ENCODE measurements at places on chromosomes 13 and 19.

DNA sequence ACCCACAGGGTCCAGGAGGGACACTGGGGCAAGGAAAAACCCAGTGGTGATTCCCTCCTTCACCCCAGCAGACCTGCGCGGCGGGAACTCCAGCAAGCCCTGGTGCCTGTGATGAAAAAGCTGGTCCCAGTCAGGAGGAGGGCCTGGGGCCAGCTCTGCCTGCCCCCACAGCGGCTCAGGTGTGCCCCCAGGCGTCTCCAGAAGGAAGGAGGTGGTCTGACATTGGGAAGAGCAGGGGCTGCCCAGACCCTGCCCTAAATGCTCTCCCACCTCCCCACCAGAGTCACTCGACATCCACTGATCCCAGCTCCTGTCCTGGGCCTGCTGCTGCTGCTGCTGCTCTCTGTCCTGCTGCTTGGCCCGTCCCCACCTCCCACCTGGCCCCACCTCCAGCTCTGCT is 6.2 kb downstream of the PTH2 start:
- DNase-seq = no peak

- no peak for DNase-seq
Observed at GRCh38 chr13:54261856-54262255, 1233.2 kb downstream of the OLFM4 start.

- DNase-seq = no peak
Observed at GRCh38 chr13:33169273-33169980, 116.1 kb downstream of the STARD13 start.

DNA sequence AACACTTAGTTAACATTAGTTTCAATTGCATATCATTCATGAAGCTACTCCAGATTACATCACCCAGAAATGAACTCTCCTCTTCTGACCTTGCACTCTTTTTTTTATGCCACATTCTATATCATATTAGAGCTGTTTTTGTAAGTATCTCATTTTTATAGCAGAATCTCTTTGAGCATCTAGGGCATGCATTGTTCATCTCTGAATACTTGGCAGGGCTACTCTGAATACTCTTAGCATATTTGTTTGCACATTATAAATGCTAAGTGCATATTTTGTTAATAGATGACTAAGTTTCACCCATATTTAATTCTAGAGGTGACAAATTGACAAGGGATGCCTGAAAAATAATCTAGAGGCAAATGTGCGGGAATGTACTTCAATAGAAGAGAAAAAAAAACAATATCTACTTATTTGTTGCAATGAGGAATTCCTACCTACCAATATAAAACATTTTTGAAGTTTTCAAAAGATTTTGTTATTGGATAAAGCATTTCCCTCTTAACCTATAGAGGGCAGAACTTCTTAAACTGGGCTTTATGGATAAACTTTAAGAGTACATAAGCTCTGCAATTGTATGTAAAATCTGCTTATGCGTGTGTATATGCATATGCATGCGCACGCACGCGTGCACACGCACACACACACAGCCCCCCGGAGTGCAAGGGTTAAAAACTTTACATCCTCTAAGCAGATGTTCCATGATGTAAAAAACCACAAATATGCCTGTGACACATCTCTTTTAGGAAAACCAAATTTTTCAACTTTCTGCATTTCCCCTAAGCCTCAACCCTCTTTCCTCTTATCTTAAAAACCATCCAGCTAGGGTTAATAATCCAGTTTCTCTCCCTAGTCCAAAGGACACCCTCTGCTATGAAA is 73.0 kb upstream of the OXGR1 start:
- no peak for DNase-seq

DNA sequence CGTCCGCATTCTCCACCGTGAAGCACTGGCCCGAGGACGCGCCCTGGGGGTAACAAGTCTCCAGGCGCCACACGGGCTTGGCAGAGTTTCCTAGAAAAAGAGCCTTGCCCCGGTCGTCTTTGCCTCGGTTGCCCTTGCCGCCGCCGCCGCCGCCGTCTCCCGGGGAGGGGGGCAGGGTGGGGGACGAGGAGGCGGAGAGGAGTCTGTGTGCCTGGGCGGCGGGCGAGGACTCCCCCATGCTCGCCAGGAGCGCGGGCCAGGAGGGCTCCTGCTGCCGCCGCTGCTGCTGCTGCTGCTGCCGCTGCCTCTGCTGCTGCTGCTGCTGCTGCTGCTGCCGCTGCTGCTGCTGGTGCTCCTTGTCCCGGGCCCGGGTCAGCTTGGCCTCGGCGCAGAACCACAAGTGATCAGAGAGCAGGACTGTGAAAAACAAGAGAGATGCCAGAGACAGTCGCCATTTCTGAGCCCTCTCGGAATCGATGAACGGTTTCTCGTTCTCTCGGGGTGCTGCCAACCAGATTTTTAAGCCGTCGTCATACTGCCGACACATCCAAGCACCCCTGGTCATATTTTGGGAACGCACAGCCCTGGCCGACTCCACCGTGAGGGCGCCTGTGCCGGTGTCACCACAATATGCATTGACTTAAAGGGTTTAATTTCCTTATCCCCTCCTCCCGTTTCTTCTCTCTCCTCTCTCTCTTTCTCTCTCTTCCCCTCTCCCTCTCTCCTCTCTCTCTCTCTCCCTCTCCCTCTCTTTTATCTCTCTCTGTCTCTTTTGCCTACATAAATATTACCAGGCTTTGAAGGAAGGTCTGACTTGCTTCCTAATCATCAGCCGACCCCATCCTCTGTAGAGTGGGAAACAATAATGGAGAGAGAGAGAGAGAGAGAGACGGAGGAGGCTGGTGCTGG is 349.1 kb downstream of the LIG4 start:
- peak; percentile 87 for DNase-seq

DNA sequence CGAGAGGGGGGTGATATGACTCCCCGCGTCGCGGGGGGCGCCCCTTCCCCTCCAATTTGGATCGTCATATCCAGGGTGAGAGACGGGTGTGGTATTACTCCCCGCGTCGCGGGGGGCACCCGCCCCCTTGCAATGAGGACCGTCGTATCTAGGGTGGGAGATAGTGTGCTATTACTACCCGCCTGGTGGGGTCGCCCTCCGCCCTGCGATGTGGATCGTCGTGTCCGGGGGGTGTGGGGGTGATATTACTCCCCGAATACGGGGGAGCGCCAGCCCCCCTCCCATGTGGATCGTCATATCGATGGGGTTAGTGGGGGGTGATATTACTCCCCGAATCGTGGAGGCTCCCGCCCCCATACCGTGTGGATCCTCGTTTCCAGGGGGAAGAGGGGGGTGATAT is 29.2 kb upstream of the RGCC start:
- no peak for DNase-seq

DNA sequence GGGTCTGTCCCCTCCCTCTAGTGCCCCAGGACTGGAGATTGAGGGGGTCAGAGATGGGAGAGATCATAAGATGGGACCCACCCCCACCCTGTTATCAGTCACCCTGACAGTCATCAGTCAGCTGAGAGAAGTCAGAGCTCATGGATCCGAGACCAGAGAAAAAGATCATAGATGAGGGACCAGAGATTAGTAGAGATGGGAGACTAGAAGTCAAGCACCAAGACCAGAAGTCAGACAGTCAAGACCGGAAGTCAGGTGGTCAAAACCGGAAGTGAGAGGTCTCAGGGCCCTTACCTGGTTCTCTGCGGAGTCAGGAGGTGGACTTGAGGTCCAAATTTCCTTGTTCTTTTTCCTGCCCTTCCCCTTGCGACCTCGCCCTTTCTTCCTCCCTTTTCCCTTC is 7.0 kb downstream of the COL5A3 start:
- no peak for DNase-seq

GRCh38 chr19:18392926-18393325 is 4.5 kb downstream of the LRRC25 start:
- no peak for DNase-seq

DNA sequence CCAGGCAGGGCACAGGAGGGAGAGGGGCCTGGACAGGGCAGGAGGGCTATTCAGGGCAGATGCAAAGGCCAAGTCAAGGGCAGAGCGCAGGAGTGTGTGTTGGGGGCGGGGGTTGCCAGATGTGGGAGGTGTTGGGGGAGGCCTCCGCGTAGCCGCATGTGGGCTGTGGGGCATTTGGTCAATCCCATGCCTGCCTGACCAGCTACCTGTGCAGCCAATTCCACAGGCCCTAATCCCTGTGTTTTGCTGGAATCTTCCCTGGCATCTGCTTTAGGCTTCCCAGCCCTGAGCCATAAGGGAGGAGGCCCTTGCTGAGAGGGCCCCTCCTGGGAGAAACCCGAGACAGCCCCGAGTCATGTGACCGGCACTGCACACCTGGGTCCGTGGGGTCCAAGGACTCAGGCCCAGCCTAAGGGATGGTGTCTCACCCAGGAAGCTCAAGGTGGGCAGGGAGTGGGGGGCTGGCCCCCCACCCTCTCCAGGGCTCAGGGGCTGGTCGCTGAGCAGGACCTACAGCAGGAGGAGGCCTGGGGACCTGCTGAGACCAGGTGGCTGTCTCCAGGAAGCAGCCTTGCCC is 20.3 kb downstream of the RFX1 start:
- DNase-seq = peak; percentile 21

DNA sequence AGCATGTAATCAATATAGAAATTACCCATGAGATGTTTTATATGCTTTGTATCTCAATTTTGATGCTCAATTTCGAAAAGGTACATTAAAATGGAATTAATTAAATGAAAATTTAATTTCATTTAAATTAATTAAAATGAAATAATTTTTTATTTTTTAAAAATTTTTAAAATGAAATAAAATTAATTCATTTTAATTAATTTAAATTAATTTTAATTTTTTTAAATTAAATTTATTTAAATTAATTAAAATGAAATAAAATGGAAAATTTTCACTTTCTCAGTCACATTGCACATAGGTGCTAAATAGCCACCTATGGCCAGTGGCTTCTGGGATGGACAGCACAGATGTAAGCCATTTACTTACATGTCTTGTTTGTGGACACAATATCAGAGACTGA is 4.2 kb upstream of the SULT2B1 start:
- DNase-seq = no peak

DNA sequence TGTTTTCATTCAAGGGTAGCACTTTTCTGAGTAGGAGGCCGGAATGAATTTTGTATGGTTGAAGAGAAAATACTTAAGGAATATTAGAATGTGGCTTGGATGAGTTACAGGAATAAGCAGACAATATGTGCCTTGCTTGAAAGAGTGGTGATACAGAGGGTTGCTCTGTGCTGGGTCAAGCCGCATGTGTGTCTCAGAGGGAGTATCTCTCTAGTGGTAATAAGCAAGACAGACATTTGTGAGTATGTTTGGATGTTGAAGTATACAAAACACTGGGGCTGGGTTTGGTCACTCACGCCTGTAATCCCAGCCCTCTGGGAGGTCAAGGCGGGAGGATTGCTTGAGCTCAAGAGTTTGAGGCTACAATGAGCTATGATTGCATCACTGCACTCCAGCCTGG is 103.9 kb downstream of the LMO7 start:
- DNase-seq = no peak

DNA sequence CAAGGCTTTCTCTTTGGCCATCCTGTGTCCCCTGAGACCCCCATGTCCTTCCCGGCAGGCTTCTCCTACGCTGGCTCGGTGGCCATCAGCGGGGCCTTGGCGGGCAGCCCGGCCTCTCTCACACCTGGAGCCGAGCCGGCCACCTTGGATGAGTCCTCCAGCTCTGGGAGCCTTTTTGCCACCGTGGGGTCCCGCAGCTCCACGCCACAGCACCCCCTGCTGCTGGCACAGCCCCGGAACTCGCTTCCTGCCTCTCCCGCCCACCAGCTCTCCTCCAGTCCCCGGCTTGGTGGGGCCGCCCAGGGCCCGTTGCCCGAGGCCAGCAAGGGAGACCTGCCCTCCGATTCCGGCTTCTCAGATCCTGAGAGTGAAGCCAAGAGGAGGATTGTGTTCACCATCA is 14.2 kb downstream of the PLEKHJ1 start:
- DNase-seq = no peak

DNA sequence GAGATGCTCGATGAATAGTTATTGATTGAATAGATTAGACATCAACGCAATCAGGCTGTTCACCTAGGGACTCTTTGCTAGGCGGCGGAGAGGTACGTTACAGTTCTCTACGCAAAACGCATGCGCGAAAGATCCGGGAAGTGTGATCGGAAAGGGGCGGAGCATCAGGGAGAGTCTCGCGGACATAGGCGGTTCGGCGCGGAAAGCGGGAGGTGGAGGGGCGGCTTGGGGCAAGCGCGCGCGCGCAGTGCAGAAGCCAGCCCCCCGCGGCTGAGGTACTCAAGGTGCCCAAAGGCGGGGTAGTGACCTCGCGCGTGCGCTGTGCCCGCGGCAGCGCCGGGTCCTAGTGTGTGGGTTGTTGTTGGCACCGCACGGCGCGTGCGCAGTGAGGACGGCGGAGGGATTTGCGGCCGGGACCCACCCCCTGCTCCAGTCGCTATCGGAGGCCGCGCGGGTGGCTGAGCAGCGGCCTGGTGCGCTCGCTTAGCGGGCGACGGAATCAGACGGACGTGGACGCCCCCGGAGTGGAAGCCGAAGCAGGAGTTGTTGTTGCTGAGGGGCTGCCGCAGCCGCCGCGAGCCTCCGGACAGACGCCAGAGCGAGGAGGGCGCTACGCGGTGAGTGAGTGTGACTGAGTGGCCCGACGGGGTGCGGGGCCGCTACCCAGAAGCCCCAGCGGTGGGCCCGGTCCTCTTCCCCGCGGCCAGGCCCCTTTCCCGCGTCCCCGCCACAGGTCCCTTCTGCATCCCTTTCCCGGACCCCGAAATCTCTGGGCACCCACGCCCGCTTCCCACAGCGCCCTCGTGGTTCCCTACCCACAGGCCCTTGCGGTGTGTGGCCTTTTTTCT is at the start of gene SNRNP70:
Gene SNRNP70, plus strand, starts transcription at position 432 of the 848 bp plus-strand sequence. CDS start 964 bp downstream, outside the sequence.
- DNase-seq = peak; percentile 100

DNA sequence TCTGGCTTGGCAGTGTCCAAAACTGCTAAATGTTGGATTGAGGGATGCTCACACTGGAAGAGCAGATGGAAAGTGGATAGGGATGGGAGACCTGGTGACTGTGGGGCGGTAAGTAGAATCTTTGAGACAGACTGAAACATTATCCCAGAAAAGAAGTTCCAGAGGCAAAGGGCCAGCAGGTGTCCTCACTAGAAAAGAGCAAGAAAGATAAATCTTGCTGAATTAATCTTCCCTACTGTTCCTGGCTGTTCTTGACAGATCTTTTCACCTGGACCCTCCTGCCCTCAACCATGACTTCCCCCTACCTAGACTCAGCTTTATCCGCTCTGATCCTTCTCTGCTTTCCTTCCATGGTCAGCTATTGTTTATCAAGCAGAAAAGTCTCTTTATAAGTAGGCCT is 35.0 kb upstream of the FRY start:
- no peak for DNase-seq

DNA sequence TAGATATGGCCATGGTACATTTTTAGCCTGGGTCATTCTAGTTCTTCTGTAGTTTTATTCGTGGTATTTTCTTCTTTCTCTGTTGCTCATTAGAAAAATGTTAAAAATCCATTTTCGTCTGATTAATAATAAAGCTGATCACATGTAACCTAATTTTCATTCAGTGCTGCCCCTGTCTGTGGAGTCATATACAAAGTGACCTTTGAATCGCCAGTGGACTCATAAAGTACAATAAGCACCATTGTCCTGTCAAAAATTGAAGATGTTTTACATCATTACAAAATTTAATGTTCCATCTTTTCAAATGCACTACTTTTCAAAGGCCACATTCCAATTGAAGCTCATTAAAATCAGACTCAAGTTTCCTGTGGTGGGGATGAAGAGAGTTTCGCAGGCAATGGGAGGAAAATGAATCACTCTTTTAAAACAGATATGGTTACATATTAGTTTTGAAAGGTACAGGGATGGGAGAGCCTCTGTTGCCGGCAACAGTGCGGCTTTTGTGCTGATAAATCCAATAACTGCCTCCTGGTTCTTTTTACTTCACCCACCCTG is 205.4 kb downstream of the ZNF536 start:
- no peak for DNase-seq
